Substantia nigra (tissue), 51 donors: ENCODE measurements at places on chromosomes 16 and 17.

DNA sequence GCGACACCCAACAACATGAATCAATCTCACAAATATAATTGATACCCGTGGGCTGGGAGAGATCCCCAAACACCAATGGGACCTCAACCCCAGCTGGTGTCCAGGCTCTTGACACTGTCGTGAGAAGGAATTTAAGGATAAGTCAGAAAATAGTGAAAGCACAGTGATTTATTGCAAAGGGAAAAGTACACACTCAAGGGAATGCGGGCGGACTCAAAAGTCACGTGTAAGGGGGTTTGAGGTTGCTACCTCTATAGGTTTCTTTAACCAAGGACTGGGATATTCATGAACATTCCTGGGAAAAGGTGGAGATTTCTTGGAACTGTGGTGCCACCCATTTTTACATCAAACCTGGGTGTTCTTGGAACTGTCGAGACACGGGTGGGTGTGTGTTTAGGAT is 6.3 kb upstream of the ZDHHC7 start:
- no peak for DNase-seq

GRCh38 chr17:46151762-46152161 is 41.5 kb downstream of the KANSL1 start:
- no peak for DNase-seq

GRCh38 chr16:59058250-59058649 is 324.1 kb upstream of the GOT2 start:
- no peak for DNase-seq

DNA sequence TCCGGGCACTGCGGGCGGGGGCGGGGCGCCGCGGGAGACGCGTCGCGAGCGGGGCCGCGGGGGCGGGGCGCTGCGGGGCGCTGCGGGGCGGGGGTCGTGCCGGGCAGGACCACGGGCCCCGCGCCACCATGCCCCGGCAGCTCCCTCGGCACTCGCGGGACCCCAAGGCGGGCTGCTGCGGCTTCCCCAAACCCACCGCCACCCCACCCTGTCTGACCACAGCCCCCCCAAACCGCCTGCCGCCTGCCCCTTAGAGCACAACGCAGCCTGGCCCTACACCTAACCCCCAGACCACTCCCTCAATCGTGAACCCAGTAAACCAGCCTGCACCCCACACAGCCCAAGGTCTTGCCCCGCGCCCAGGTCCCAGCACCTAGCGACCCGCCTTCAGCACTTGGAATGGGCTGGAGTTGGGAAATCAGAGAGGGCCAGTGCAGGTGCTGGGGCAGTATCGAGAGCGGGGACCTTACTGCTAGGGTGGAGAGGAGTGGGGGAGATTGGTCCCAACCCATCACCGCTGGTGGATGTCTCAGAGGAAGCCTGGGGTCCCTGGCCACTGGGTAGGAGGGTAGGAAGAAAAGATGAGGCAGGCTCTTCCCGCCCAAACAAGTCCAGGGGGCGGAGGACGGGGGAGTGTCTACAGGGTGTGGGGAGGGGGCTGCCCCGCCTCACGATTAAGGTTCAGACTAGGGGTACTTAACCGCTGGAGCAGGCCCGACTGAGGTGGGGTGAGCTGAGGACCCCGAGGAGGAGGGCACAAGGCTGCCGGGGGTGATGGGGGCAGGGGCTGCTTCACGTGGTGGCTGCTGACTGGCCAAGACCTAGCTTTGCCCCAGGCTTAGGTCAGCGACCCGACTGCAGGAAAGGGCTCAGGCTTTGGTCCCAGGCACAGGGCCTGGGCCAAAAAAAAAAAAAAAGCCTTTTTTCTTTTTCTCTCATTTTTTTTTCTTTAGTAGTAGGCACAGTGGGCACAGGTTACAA is 539 bp upstream of the VAMP2 start:
- DNase-seq: no peak

GRCh38 chr17:75594499-75595283 is 7.1 kb downstream of the MYO15B start:
- DNase-seq: no peak

DNA sequence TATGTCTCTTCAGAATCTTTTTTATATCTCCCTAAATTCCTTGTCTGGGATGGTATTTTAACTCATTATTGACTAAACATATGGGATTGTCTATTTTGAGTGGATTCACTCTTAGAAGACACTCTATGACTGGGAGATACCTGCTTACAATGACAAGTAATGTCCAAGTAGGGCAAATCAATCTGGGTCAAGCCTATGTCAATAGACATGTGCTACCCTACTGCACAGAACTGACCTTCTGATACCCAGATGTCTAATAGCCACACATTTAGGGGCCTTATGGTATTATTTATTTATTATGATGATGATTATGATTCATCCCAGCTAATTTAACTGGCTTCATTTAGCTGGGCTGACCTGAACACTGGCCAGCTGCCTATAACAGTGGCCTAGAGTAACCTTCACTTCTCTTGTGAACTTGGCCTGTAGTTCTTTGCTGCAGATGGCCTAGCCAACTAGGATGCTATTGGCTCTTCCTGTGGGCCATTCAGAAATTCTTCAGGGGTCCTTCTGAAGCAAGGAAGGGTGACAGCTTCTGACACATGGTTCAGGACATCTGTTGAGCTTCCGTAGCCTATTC is 138.0 kb downstream of the ANKFN1 start:
- DNase-seq: no peak

DNA sequence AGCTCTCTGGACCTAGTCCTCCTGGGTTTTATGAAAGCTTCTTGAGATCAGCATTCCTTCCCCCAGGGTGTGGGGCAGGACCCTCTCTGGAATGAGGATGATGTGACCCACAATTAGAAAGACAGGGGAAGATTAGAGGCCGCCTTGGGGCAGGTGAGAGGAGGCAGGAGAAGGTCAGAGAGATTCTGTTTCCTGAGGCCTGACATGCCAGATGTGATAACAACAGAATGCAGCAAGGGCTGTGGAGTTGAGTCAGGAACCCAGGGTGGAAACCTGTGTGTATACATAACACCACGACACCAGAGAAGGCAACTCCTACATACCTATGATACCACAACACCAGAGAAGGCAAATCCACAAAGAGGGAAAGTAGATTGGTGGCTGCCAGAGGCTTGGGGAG is 5.4 kb upstream of the SLC5A10 start:
- DNase-seq: no peak

- no peak for DNase-seq
Measured at GRCh38 chr17:2821868-2822267, 25.6 kb downstream of the RAP1GAP2 start.

- no peak for DNase-seq
Measured at GRCh38 chr16:86070484-86070883, 171.5 kb downstream of the IRF8 start.

- no peak for DNase-seq
Measured at GRCh38 chr17:40314584-40314956, 5.6 kb downstream of the RARA start.

GRCh38 chr16:10692470-10692869 is 2.3 kb downstream of the TEKT5 start:
- DNase-seq: no peak

DNA sequence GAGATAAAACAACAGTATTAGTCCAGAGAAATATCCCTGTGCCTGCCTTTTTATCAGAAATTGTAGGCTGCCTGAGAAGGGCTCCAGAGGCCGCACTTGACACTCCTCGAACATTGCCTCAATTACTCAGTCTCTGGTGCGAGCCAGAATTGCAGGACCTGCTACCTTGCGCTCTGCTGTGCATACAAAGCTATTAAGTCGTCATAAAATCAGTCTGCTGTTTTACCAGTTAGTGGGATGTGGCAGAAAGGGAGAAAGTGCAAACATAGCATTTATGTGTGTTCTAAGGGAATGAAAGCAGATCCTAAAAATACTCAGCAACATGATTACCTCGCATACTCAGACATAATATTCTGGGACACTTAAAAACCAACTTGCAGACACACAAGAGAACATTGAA is 70.6 kb downstream of the TMC6 start:
- DNase-seq: no peak

GRCh38 chr17:43220511-43221125 is 7.8 kb downstream of the CCDC200 start:
- DNase-seq: no peak
